Trophoblast cell (in vitro differentiated cells and primary cell): ENCODE measurements at places on chromosomes 11 and 22.
A peak's percentile ranks its signal among the peaks of the same experiment; 100 is the strongest.

- no peak for DNase-seq
- no peaks in the 10 kb centered on the region for H3K27me3 ChIP-seq
- H3K4me3 ChIP-seq: no peak overlapping the region
These were observed 7.1 kb downstream of the LRRC74B start for GRCh38 chr22:21052715-21053459.

DNA sequence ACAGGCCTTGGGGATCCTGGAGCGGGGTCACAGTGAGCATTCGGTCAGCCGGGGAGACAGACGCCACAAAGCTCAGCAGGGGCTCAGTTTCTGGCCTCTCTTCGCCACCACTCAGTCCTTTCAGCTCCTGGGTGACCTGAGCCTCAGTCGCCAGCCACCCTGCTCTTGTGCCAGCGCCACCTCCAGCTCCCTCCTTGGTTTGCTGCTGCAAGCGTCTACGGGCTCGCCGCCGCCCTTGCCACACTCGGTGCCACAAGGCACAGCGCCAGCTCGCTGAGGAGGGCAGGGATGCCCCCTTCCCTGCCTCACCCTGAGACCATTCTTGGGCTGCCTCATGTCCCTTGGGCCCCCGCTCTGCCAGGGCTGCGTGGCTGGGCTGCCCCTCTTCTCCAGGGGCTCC is 1.5 kb upstream of the EEF1G start:
- no peak for DNase-seq
- no peaks in the 10 kb centered on the region for H3K27me3 ChIP-seq
- H3K4me3 ChIP-seq: no peak overlapping the region
- H3K27ac ChIP-seq: no peak overlapping the region

DNA sequence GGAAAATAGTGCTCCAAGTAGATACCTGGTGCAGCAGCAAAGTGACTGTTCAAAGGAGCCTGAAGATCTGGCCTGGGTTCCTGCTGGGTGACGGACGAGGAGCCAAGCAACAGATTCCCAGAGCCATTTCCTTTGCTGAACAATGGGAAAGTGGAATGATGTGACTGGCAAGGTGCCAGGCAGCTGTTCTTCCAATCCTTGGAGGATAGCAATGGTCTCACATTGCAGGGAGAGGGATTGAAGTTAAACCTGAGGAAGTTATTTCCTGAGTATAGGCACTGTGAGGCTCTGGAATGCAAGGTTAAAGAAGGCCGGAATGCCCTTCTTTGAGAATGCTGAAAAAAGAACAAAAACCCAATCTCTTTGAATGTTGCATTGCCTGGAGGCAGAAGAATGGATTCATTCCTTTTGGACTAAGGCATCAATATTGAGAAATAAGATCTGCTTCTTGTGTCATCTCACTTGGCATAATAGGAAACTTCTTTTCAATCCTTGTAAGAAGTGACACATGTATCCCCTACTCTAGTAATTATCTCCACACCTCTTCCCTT is 223.8 kb downstream of the BLID start:
- peak; percentile 14 for DNase-seq
- H3K27ac ChIP-seq: no peak overlapping the region
- H3K27me3 ChIP-seq: no peaks in the 10 kb centered on the region
- H3K4me3 ChIP-seq: no peak overlapping the region

DNA sequence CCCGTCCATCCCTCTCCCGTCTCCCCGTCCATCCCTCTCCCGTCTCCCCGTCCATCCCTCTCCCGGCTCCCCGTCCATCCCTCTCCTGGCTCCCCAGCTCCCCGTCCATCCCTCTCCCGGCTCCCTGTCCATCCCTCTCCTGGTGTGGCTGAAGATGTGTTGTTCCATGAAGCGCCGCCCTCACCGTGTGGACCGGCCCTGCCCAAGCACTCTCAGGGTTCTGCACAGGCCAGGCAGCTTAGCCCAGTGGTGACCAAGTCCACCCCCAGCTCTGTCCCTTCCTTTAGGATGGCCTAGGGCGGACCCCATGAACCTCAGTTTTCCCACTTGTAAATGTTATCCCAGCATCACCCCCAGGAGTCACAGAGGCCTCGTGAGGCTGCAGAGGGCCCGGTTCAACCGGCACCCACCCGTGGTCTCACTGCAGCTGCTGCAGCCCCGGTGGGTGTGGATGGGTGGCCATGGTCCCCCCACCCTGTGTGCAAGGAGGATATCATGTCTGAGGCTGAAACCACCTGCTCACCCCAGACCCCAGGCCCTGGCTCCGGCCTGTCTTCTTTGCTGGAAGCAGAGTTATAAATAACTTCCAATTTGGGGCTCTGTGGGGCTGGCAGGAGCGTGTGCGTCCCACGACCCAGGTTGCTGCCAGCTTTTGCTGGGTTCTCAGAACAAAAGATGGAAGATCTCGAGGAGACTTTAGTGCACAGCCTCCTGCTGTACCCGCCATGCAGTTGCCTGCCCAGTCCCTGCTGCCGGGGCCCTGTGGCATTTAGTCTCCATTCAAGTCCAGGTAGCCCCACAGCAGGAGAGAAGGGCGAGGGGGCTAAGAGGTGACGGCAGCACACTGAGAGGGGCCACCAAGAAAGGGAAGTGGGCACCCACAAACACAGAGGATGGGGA is 1147.8 kb downstream of the BRD1 start:
- no peaks in the 10 kb centered on the region for H3K27me3 ChIP-seq
- no peaks in the 10 kb centered on the region for H3K4me1 ChIP-seq
- DNase-seq: no peak
- no peak overlapping the region for H3K4me3 ChIP-seq

DNA sequence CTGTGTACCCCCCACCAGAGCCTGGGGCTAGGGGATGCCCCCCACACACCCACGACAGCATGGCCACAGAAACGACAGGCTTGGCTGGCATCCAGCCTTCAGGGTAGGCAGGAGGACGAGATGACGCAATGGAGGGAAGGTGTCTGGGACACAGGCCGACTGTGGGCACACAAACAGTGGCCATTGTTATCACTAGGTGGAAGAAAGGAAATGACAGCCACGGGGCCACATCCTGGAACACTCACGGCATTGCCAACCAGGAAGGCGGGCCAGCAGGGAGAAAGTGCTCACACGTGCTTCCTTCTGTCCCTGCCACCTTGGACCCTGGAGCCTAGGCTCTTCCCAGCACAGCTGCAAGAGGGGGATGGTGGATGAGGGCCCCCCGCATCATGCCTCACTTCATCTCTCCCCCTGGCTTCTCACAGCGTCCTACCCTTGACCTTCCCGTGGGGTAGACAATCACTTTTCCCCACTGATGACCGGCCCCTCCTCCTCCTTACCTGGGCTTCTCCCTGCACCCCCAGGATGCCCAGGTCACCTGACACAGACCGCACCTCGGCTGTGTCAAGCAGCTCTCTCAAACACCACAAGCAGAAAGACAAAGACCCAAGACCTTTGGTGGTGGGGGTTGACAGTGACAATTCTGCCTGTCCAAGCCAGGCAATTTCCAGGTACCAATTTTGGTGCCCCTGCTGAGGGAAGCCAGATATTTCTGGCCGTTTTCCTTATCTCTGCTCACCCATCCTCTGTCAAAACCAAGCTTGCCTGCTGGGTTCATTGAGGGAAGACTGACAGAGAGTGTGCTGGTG is 8.6 kb downstream of the PLA2G6 start:
- no peaks in the 10 kb centered on the region for H3K27me3 ChIP-seq
- no peak overlapping the region for H3K27ac ChIP-seq

DNA sequence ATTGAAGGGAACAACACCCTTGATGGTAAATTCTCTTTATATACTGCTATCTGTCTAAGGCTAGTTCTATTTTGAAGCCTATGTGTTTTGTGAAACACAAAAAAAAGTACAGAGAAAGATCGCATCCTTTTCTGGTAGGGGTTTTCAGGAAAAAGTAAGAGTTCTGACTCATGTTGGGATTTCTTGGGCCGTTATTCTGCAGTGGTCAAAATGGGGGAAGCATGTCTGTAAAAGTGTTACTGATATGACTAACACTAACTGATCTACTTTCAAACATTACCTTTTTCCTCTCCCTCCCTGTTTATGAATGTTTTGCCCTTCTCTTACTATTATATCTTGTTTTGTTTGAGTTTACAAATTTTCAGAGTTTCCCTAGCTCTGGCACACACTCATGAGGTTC is 53.9 kb downstream of the CTNND1 start:
- no peak overlapping the region for H3K4me3 ChIP-seq
- H3K27me3 ChIP-seq: no peaks in the 10 kb centered on the region
- DNase-seq: no peak

DNA sequence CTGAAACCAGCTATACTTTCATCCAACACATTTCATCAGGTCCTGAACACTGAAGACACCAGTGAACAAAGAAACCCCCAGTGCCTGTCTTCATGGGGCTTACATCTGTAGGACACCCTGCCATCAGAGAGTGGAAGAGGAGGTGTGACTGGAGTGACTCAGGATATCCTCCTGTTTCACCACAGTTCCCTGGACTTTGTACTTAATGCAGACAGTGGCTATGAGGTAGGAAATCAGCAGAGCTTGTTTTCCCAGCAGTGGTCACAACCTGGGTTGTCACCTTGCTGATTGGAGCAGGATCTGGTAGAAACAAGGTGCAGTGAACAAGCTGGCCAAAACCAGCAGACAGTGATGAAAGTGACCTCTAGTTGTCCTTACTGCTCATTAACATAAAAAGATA is 128.8 kb downstream of the KIRREL3 start:
- no peaks in the 10 kb centered on the region for H3K4me1 ChIP-seq
- no peak for DNase-seq
- H3K27me3 ChIP-seq: no peaks in the 10 kb centered on the region
- H3K27ac ChIP-seq: no peak overlapping the region
- H3K36me3 ChIP-seq: no peaks in the 10 kb centered on the region
- peak overlapping the region; percentile 18 for H3K4me3 ChIP-seq

DNA sequence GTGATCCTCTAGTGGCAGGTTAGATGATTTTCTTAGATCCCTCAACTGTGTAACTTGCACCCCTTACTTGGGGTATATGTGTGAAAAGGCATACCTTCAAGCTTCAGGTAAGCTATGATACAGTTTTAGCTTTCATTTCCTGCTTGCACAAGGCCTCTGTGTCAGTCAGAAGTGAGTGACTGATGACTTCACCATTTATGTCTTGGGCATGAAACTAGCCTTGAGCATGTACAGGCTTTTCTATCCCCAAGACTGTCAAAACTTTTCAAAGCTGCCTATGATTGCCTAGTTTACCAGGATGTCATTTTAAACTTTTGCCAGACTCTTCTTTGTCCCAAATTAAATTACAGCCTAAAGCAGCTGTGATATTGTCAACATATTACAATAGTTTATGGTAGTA is 286.1 kb upstream of the CNTN5 start:
- no peak for DNase-seq
- no peak overlapping the region for H3K27ac ChIP-seq
- H3K27me3 ChIP-seq: no peaks in the 10 kb centered on the region

DNA sequence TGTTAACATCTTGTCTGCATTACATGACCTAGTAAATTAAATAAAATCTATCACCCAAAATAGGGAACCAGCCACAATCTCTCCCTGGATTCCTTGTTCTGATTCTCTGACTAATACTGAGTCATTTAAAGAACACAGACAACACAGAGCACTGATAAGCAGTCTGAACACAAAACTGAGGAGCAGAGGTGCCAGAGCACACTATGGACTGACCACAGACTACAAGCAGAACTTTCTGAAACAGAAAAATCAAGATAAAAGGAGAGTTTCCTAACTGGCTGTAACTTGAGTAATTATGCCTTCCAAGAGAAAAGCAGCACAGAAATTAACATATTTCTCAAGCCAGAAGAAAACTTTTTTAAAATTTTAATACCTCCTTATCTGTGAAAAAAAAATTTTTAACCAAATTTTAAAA is 128.8 kb downstream of the SGSM3 start:
- peak; percentile 89 for DNase-seq
- peaks cover 7% of the 10 kb centered on the region for H3K4me1 ChIP-seq
- H3K27ac ChIP-seq: peak overlapping the region; percentile 74

DNA sequence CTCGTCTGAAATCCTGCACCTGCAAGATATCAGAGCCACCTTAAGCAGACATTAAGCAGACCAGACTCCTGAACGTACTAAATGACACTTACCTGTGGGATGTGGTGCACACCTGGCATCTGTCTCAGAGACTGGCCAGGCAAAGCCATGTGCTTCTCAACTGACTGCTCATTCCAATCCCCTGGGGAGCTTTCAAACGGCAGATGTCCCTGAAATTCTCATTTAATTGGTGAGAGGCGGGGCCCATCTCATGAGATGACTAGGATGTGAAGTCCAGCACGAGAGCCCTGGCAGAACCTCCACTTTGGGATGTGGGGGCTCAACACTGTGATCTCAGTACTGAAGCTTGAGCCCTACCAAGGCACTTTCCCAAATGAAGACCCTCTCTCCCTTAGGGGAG is 84.9 kb upstream of the HMGXB4 start:
- no peak for DNase-seq
- H3K27me3 ChIP-seq: no peaks in the 10 kb centered on the region
- H3K27ac ChIP-seq: no peak overlapping the region
- H3K4me3 ChIP-seq: no peak overlapping the region
- H3K4me1 ChIP-seq: no peaks in the 10 kb centered on the region

DNA sequence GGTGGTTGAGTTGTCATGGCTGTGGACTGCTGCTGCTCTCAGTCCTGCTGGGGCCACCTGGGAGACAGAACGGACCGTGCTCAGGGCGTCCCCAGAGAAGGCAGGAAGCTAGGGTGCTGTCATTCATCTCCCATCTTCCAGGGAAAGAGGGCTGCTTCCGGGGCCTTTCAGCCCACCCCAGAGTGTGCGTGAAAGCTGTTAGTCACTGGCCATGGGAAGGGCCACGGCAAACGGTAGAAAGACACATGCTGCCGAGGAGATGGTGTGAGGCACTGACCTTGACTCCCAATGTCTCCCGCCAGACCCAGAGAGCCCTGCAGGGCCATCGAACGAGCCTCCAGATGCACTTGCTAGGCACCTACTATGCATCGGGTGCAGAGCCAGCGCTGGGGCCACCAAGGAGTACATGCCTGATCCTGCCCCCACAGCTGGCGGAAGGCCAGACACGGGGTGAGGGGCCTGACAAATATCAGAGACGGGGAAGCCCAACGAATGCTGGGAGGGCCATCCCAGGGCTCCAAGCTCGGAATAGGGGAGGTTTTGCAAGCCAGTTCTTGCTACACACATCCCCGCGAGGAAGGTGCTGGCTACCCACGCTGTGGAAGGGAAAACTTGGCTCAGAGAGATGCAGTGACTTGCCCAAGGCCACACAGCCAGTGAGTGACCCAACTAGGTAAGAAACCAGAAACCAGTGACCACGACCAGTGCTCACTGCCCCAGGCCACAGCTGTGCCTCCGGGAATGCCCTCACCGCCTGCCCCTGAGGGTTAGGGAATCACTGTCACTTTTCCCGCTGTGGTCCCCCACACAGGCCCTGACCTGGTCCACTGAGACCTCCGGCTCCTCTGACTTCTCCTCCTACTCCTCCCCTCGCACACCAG is 10.1 kb downstream of the RAC2 start:
- no peak overlapping the region for H3K27ac ChIP-seq
- H3K36me3 ChIP-seq: no peaks in the 10 kb centered on the region
- no peaks in the 10 kb centered on the region for H3K27me3 ChIP-seq
- H3K4me1 ChIP-seq: no peaks in the 10 kb centered on the region
- DNase-seq: no peak
